ENCODE measurements at places on chromosomes 12 and 14. TPM values are rescaled to one million over a fixed set of nuclear protein-coding genes. Genes with fewer than 3 reads are reported as not detected.

Gene CDCA4
- total RNA-seq: 34.6 TPM

Gene TROAP
- total RNA-seq: 10.3 TPM

Gene TAS2R20
- total RNA-seq: 0.41 TPM

Gene PZP
- not detected for total RNA-seq

Gene SERPINA10
- not detected for total RNA-seq

Gene RAD51AP1
- 8.7 TPM for total RNA-seq

Gene ASIC1
- total RNA-seq: 0.75 TPM

Gene TUNAR
- 0.27 TPM for total RNA-seq

Gene SIX4
- 11.7 TPM for total RNA-seq

Gene FGF6
- total RNA-seq: not detected

Gene KCNA1
- not detected for total RNA-seq

Gene BDKRB2
- total RNA-seq: 0.89 TPM

Gene FAM186B
- 0.21 TPM for total RNA-seq

Gene FAM181A
- not detected for total RNA-seq

Gene TMPRSS12
- total RNA-seq: not detected

Gene CMTM5
- total RNA-seq: not detected

Gene ZNF605
- total RNA-seq: 14.4 TPM

Gene CCNB1IP1
- 246 TPM for total RNA-seq

Gene C12orf54
- not detected for total RNA-seq

Gene SLC39A9
- total RNA-seq: 82.8 TPM

Gene HOXC4
- total RNA-seq: 2.5 TPM

Gene OTUB2
- 6.4 TPM for total RNA-seq

Gene APOF
- total RNA-seq: not detected

Gene SERPINA1
- 18.1 TPM for total RNA-seq

Gene NOVA1
- 1.4 TPM for total RNA-seq

Gene CLEC7A
- total RNA-seq: 0.07 TPM

Gene CELA1
- total RNA-seq: not detected

Gene DNM1L
- total RNA-seq: 70.8 TPM

Data from kidney epithelial cell (primary cell).